RWPE2 (cell line): ENCODE measurements at places on chromosomes 1 and 21.

- no peaks in the 10 kb centered on the region for H3K4me1 ChIP-seq
- H3K4me3 ChIP-seq = no peak overlapping the region
- DNase-seq = no peak
- H3K27ac ChIP-seq = no peak overlapping the region
- 0 out of 2 replicates have a peak, but pooled peaks cover 3% of the 10 kb centered on the region for H3K36me3 ChIP-seq
Measured at GRCh38 chr21:46104104-46104503, 6.2 kb downstream of the COL6A2 start.

DNA sequence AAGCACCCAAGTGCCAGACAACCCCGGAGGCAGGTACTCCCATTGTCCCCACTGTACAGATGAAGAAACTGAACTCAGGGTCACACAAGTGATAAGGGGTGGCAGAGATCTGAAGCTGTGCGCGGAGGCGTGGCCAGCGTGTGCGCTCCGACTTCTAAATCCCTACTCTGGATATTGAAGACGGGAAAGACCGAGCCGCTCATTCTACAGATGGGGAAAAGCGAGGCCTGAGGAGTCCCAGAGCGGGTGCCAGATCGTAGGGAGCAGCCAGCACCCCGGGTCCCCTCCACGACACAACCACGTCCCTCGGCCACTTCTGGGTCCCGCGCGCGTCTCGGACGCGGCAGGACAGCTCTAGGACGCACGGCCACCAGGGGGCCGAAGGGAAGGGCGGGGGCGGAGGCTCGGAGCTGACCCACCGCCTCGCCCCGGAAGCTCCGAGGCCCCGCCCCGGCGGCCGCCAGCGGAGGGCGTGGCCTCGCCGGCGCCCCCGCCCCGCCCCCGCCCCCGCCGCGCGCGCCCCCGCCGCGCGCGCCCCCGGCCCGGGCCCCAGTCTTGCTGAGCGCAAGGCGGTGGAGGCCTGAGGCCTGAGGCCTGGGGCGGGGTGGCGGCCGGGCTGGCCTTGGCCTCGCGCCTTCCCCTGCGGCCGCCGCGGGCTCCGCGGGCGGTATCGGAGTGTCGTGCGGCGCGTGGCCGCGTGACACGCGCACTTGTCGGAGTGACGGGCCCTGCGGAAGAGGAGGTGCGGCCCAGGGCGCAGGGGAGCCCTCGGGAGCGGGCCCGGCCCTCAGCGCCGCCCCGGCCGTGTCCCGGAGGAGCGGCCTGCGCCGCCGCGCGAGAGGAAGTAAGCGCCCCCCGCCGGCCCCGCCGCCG lies at the start of gene H6PD:
H6PD (plus strand) TSS at position 552 of the 873 bp plus-strand sequence. CDS start 10,161 bp downstream, outside the sequence.
- no peaks in the 10 kb centered on the region for H3K27me3 ChIP-seq
- H3K4me1 ChIP-seq = peaks cover 16% of the 10 kb centered on the region
- peak within 1 kb of the TSS; percentile 78 for H3K27ac ChIP-seq
- H3K36me3 ChIP-seq = no peaks in the 10 kb centered on the region
- DNase-seq = no peak

- H3K36me3 ChIP-seq = no peaks in the 10 kb centered on the region
- no peaks in the 10 kb centered on the region for H3K4me1 ChIP-seq
- no peak overlapping the region for H3K4me3 ChIP-seq
- no peaks in the 10 kb centered on the region for H3K27me3 ChIP-seq
Measured at GRCh38 chr1:242826701-242827336, 302.3 kb upstream of the PLD5 start.

DNA sequence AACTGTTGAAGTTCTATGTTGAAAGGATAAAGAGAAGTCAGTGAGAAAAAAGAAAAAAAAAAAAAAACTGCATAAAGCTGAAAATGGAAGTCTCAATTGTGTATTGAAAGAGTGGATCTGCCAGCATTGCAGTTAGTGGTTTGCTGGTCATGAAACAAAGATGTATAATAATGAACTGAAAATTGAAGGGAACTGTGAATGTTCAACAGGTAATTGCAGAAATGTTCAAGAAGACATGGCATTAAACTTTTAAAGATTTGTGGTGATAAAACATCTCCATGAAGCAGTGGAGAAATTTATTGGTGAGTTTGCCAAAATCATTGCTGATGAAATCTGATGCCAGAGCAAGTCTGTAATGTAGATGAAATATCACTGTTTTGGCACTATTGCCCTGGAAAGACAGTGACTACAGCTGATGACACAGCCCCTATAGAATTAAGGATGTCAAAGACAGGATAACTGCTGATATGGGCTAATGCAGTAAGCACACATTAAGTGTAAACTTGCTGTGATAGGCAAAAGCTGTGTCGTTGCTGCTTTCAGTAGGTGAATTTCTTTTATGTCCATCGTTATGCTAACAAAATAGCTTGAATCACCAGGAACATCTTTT lies 71.0 kb downstream of the RD3 start:
- no peak for DNase-seq
- H3K36me3 ChIP-seq = no peaks in the 10 kb centered on the region
- no peak overlapping the region for H3K27ac ChIP-seq
- no peaks in the 10 kb centered on the region for H3K4me1 ChIP-seq

GRCh38 chr1:186618401-186619170 lies 61.6 kb downstream of the PTGS2 start:
- no peak overlapping the region for H3K4me3 ChIP-seq
- peaks cover 10% of the 10 kb centered on the region for H3K4me1 ChIP-seq
- no peaks in the 10 kb centered on the region for H3K36me3 ChIP-seq
- no peak overlapping the region for H3K27ac ChIP-seq

DNA sequence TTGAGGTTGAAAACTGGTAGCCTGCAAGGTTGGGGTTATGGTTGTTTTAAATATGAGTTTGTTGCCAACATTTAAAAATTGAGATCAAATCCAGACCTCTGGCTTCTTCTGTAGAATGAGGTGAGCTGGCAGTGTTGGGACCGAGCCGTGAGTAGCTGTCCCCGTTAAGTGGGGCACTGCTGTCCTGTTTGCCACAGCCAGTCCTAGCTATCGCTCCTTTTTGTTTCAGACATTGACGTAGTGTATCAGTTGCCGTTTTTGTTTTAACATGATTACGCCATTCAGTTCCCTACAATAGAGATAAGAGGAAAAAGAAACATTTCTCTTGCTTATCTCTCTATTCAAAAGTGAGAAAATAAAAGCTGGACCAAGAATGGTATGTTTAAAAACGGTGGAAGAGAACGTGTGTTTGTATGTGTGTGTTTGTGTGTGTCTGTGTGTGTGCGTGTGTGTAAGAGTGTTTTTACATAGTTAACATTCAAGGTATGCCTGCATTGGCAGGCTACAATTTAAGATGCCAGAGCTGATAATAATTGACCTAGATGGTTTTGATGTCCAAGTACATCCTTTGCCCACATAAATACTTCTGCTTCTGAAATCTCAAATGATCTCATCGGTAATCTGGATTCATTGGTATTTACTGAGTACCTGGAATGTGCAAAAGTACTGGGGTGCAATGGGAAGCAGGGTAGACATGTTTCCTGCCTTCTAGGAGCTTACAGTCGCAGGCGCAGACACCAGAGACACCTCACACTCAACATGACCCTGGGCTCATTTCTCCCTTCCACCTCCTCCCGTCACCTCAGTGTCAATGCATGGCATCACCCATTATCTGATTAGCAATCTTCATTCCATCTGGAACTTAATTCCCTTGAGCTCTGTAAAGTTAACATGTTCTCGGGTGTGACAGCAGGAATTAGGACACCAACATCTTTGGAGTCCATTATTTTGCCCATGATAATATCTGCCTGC lies 65.8 kb downstream of the HUNK start:
- H3K27ac ChIP-seq = no peak overlapping the region
- H3K4me3 ChIP-seq = no peak overlapping the region
- no peaks in the 10 kb centered on the region for H3K36me3 ChIP-seq
- no peaks in the 10 kb centered on the region for H3K4me1 ChIP-seq

- H3K4me3 ChIP-seq = no peak overlapping the region
- H3K4me1 ChIP-seq = peaks cover 20% of the 10 kb centered on the region
- no peaks in the 10 kb centered on the region for H3K27me3 ChIP-seq
- no peaks in the 10 kb centered on the region for H3K36me3 ChIP-seq
- H3K27ac ChIP-seq = peak overlapping the region; percentile 35
Measured at GRCh38 chr1:200478239-200478623, 68.4 kb upstream of the ZNF281 start.

- H3K27ac ChIP-seq = no peak overlapping the region
- H3K27me3 ChIP-seq = no peaks in the 10 kb centered on the region
- no peak overlapping the region for H3K4me3 ChIP-seq
- H3K36me3 ChIP-seq = peaks cover 75% of the 10 kb centered on the region
Measured at GRCh38 chr1:223745731-223746130, 33.4 kb downstream of the CAPN2 start.

- no peak overlapping the region for H3K4me3 ChIP-seq
- H3K27me3 ChIP-seq = no peaks in the 10 kb centered on the region
- H3K36me3 ChIP-seq = no peaks in the 10 kb centered on the region
- H3K27ac ChIP-seq = no peak overlapping the region
- H3K4me1 ChIP-seq = no peaks in the 10 kb centered on the region
Measured at GRCh38 chr1:67257173-67257535, 50.5 kb upstream of the IL12RB2 start.

DNA sequence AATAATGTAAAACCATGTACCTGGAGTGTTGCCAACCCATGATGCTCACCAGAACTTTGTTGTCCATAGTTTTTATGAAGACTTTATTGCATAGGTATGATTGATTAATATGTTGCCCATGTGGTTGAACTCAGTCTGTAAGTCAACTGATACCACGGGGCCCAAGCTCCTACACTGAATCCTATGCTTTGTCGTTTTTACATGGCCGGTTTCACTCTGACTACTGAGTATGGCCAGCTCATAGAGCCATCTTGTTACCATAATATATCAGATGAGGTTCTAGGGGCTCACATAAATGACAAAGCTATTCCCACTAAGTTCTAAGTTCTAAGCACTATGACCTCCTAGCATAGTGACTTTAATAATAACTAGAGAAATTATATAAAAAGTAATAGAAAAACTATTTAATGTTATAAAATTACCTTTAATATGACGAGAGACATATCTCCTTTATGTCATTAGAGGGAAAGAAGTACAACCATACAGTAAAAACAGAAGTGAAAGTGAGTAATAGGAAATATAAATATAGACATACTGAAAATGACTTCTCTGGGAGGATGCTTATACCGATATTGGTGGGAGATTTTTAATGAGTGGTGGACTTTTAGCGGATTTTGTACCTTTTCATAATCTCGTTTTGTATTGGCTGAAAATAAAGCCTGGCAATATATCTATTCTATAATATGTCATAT lies 983.4 kb upstream of the PRMT6 start:
- H3K36me3 ChIP-seq = no peaks in the 10 kb centered on the region
- no peaks in the 10 kb centered on the region for H3K27me3 ChIP-seq
- no peak for DNase-seq

DNA sequence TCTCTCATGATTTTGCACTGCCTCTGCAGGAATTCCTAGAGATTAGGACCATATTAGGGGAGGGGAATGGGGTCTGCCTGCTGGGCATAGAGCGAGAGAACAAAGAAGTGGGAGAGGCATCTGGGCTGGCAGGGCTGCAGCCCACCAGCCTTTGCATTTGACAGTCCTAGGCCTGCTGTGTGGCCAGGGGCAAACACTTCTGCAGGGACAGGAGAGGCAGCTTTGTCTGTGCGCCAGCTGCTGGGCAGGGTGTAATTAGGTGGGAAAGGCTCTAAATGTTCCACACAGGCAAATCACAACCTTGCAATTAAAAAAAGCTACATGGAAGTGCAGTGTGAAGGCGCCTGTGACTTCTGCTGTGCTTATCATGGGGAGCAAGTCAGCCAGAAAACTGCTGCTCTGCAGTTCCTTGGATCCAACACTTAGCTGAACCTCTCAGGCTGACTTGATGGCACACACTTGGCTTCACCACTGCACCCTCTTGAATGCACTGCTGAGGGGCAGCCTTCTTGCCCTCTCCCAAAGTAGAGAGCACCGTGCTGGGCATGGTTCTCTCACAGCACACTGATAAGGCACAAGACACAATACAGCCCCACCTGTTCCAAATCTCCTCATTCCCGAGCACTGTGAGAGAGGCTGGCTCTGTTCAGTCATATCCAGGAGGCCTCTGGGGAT lies 73.6 kb upstream of the TLR5 start:
- DNase-seq = no peak
- H3K27me3 ChIP-seq = no peaks in the 10 kb centered on the region
- no peaks in the 10 kb centered on the region for H3K36me3 ChIP-seq
- H3K4me1 ChIP-seq = no peaks in the 10 kb centered on the region

DNA sequence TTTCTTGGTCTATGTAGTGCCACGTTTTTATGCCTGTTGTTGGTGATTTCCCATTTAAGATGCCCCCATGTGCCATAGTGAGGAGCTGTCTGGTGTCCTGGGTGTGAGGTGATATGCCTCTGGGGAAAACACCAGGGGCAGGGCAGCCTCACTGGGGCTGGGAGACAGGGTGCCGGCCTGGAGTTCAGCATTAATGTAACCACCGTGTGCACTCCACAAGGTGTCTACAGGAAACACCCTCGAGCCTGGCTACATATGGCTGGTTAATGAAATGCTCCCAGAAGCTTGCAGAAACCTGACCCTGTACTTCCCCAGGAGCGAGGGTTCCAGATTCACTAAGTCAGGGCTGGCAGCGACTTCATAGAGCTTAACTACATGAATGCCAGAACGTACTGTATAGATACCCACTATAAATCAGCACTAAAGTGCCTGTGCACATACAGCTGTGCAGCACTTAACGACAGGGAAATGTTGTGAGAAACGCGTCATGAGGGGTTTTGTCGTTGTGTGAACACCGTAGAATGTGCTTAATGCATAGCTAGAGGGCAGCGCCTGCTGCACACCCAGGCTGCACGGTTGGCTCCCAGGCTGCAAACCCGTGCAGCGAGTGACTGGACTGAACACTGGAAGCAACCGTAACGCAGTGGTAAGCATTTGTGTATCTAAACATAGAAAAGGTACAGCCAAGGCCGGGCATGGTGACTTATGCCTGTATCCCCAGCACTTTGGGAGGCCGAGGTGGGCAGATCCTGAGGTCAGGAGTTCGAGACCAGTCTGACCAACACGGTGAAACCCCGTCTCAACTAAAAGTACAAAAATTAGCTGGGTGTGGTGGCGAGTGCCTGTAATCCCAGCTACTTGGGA lies 10.4 kb downstream of the TFF2 start:
- DNase-seq = no peak
- no peaks in the 10 kb centered on the region for H3K4me1 ChIP-seq
- H3K27me3 ChIP-seq = no peaks in the 10 kb centered on the region

- H3K36me3 ChIP-seq = peaks cover 4% of the 10 kb centered on the region; the same call in 1 of the 2 replicates
- H3K27me3 ChIP-seq = no peaks in the 10 kb centered on the region
- DNase-seq = no peak
- peaks cover 5% of the 10 kb centered on the region for H3K4me1 ChIP-seq
- peak overlapping the region; percentile 69 for H3K4me3 ChIP-seq
- peak overlapping the region; percentile 1 for H3K27ac ChIP-seq
Measured at GRCh38 chr21:33266789-33267135, 595 bp downstream of the IL10RB start.

GRCh38 chr1:226531360-226532093 lies 17.0 kb upstream of the STUM start:
- no peak overlapping the region for H3K27ac ChIP-seq
- no peaks in the 10 kb centered on the region for H3K4me1 ChIP-seq
- DNase-seq = no peak
- H3K27me3 ChIP-seq = no peaks in the 10 kb centered on the region
- no peak overlapping the region for H3K4me3 ChIP-seq
- no peaks in the 10 kb centered on the region for H3K36me3 ChIP-seq

GRCh38 chr21:35651196-35651595 lies 409.1 kb downstream of the SETD4 start:
- H3K27ac ChIP-seq = no peak overlapping the region
- no peak overlapping the region for H3K4me3 ChIP-seq
- peaks cover 6% of the 10 kb centered on the region for H3K4me1 ChIP-seq
- no peaks in the 10 kb centered on the region for H3K36me3 ChIP-seq
- no peaks in the 10 kb centered on the region for H3K27me3 ChIP-seq
